ENCODE measurements at places on chromosomes 16 and 17. TPM values are rescaled to one million over a fixed set of nuclear protein-coding genes. Genes with fewer than 3 reads are reported as not detected.

DNA sequence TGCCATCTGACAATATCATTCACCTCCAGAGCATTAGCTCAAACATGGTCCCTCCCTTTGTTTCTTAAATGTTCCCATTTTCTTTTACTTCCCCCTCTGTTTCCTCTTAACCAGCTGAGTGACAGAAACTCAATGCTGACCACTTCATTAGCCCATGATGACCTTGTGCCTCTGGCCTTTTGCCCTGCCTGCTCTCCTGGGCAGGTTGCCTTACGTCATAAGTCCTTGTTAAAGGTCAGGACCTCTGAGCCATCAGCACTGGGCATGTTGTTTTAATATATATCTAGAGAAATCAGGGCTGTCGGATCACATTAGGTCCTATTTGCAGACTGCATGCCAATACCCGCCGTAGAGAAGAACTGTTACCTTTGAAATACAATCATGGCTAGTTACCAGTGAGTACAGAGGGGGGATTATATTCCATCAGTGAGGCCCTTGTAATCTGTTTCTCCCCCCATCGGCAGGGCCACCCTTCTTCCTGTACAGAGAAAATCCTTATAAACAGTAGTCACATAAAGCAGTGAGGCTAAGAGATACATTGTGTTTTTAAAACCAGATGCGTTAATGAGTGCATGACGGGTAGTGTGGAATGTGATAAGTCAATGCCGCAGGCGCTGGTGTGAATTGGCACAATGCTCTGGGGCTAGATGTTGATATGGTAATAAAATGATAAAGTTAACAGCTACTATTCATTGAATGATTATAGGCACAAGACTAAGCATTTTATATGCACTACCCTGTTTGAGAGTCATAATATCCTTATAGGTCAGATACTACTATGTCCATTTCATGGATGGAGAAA lies 94.3 kb upstream of the ZFHX3 start:
- no peaks in the 10 kb centered on the region for H3K4me1 ChIP-seq
- no peaks in the 10 kb centered on the region for H3K36me3 ChIP-seq
- H3K4me3 ChIP-seq, result no peak overlapping the region
- H3K27ac ChIP-seq, result no peak overlapping the region
- DNase-seq, result no peak

DNA sequence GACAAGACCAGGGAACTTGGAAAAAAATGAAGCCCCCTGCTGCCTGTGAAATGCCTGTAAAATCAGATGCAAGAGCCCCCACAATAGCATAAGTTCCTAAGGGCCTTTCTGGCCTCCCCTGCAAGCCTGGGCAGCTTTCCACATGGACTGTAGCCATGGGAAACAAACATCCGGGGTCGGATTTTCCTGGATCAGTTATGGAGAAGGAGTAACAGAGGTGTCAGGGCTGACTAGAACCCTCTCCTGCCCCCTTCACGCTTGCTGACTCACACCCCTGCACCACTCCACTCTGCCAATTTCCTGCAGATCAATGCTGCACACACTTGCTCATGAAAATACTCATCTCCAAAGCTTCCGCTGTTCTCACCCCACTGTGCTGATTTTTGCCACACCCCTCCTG lies 258.6 kb downstream of the CBLN1 start:
- H3K4me3 ChIP-seq, result no peak overlapping the region
- H3K4me1 ChIP-seq, result no peaks in the 10 kb centered on the region
- no peaks in the 10 kb centered on the region for H3K36me3 ChIP-seq
- no peak for DNase-seq
- H3K27me3 ChIP-seq, result no peaks in the 10 kb centered on the region
- no peak overlapping the region for H3K27ac ChIP-seq

- H3K36me3 ChIP-seq, result peaks cover 11% of the 10 kb centered on the region
- no peak overlapping the region for H3K4me3 ChIP-seq
- H3K4me1 ChIP-seq, result peaks cover 38% of the 10 kb centered on the region
- H3K27ac ChIP-seq, result peak overlapping the region; percentile 54
- DNase-seq, result no peak
These were observed 129.8 kb downstream of the CLEC16A start for GRCh38 chr16:11074131-11074530.

DNA sequence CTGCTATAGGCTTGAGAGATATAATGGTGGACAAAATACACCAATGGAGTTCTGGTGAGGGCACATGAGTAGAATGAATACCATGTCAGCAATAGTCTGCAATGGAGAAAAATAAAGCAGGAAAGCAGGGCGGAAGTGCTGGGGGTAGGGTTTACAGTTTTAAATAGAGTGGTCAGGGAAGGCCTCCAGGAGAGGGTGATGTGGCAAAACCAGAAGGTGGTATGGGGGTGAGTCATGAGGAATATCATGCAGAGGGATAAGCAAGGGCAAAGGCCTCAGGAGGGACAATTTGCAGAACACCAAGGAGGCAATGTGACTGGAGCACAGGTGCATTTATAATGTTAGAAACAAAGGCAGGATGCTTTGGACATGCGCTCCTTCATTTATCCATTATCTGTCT lies 102.0 kb downstream of the ITFG1 start:
- no peaks in the 10 kb centered on the region for H3K27me3 ChIP-seq
- H3K4me1 ChIP-seq, result peaks cover 8% of the 10 kb centered on the region
- DNase-seq, result no peak
- H3K27ac ChIP-seq, result no peak overlapping the region

DNA sequence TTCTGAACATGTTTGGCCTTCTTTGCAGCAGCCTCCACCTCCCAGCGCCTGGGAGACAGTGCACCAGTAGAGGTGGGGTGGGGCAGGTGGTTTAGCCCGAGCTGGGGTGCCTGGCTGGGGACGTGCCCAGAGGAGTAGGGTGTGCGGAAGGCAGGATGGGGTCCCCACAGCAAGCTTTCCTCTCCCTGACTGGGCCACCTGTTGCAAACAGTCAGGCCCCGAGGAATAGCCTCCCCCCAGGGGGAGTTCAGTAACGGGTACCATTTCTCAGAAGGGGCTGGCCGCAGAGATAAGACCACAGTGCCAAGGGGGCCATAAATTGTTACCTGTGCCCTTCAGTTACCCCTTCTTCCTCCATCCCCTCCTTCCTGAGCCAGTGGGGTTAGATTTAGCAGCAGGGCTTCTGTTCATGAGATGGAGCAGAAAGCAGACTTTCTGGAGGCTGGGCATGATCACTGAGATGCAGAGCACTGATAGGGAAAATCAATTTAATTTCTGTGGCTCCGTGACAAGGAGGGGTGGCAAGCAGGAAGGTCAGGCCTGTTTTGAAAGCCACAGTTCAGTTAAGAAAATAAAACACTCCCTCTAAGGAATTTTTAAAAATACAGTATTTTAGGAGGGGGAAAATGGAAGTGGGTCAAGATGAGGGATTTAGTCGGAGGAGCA lies 181.9 kb downstream of the MSI2 start:
- no peaks in the 10 kb centered on the region for H3K27me3 ChIP-seq
- peaks cover 7% of the 10 kb centered on the region for H3K36me3 ChIP-seq
- H3K4me3 ChIP-seq, result no peak overlapping the region
- no peak for DNase-seq
- H3K4me1 ChIP-seq, result peaks cover 59% of the 10 kb centered on the region

- no peak overlapping the region for H3K27ac ChIP-seq
- H3K36me3 ChIP-seq, result no peaks in the 10 kb centered on the region
- DNase-seq, result no peak
- H3K4me3 ChIP-seq, result no peak overlapping the region
- H3K4me1 ChIP-seq, result peaks cover 30% of the 10 kb centered on the region
These were observed 10.0 kb downstream of the CEP295NL start for GRCh38 chr17:78892936-78893379.

GRCh38 chr16:27839419-27839818 lies 224.1 kb downstream of the GSG1L start:
- H3K27ac ChIP-seq, result no peak overlapping the region
- no peaks in the 10 kb centered on the region for H3K4me1 ChIP-seq
- no peak overlapping the region for H3K4me3 ChIP-seq
- H3K36me3 ChIP-seq, result peaks cover 6% of the 10 kb centered on the region
- DNase-seq, result no peak

Gene AANAT
- not detected for total RNA-seq

All from T-helper 17 cell (primary cell).